ENCODE measurements at places on chromosomes 5 and 9. TPM values are rescaled to one million over a fixed set of nuclear protein-coding genes. Genes with fewer than 3 reads are reported as not detected.
A peak's percentile ranks its signal among the peaks of the same experiment; 100 is the strongest.

The OGN gene
- total RNA-seq, result 0.88 TPM

The ZDHHC21 gene
- total RNA-seq, result 10.6 TPM

The VPS13A gene
- total RNA-seq, result 60.4 TPM

The VAV2 gene
- total RNA-seq, result 8.0 TPM

The SLC46A2 gene
- under 0.01 TPM for total RNA-seq

The BHMT gene
- not detected for total RNA-seq

The MEIKIN gene
- not detected for total RNA-seq

The CEMIP2 gene
- 66.2 TPM for total RNA-seq

The MYOT gene
- not detected for total RNA-seq

The PRDM9 gene
- total RNA-seq, result not detected

The SPIN1 gene
- total RNA-seq, result 162 TPM

The HMCN2 gene
- total RNA-seq, result under 0.01 TPM

The TRIM36 gene
- 0.36 TPM for total RNA-seq

GRCh38 chr5:74301576-74301975, 339.0 kb downstream of the ENC1 start:
- H3K27me3 ChIP-seq, result no peaks in the 10 kb centered on the region
- H3K4me1 ChIP-seq, result no peaks in the 10 kb centered on the region
- no peak overlapping the region for H3K27ac ChIP-seq
- no peak overlapping the region for H3K4me3 ChIP-seq

DNA sequence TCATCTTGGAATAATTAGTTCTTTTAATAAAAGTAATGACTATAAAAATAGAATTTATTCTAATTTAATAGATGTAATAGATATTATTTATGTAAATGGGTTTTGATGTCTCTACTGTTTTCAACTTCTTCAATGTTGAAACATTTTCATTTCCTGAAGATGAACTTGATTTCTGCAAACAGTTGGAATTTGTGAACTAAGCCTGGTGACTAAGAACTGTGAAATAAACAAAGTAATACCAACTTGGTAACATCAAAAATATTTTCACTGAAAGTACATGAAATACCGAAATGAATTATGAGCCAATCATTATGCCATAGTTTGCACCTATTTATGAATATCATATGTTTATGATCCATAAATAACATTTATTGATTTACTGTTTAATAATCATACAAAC, 143.8 kb upstream of the FGF10 start:
- H3K27me3 ChIP-seq, result no peaks in the 10 kb centered on the region
- no peaks in the 10 kb centered on the region for H3K4me1 ChIP-seq
- no peak overlapping the region for H3K4me3 ChIP-seq
- H3K27ac ChIP-seq, result no peak overlapping the region
- no peak for DNase-seq
- H3K36me3 ChIP-seq, result no peaks in the 10 kb centered on the region

DNA sequence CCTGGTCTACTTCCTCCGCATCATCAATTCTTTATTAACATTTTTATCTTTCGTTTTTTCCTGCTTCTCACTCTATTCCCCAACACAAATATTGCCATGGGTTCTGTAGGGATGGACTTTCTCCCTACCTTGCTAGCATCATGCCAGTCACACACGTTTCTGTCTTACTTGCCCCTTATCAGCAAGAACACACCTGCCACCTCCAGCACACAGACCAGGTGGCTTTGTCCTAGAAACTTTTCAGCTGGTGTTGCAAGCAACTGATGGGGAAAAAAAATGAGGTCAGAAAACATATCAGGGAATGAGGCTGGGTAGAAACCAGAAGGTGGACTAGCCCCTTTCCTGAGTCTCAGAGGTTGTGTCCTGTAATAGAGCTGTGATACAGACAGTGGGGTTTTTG, 5.8 kb downstream of the SH3RF2 start:
- DNase-seq, result no peak
- H3K4me3 ChIP-seq, result no peak overlapping the region
- H3K36me3 ChIP-seq, result no peaks in the 10 kb centered on the region
- no peak overlapping the region for H3K27ac ChIP-seq
- peaks cover 41% of the 10 kb centered on the region for H3K4me1 ChIP-seq

- no peak overlapping the region for H3K4me3 ChIP-seq
- no peaks in the 10 kb centered on the region for H3K4me1 ChIP-seq
- no peak overlapping the region for H3K27ac ChIP-seq
- peaks cover 50% of the 10 kb centered on the region for H3K36me3 ChIP-seq
- DNase-seq, result no peak
- no peaks in the 10 kb centered on the region for H3K27me3 ChIP-seq
Measured at GRCh38 chr9:129863059-129863690, 27.9 kb downstream of the USP20 start.

DNA sequence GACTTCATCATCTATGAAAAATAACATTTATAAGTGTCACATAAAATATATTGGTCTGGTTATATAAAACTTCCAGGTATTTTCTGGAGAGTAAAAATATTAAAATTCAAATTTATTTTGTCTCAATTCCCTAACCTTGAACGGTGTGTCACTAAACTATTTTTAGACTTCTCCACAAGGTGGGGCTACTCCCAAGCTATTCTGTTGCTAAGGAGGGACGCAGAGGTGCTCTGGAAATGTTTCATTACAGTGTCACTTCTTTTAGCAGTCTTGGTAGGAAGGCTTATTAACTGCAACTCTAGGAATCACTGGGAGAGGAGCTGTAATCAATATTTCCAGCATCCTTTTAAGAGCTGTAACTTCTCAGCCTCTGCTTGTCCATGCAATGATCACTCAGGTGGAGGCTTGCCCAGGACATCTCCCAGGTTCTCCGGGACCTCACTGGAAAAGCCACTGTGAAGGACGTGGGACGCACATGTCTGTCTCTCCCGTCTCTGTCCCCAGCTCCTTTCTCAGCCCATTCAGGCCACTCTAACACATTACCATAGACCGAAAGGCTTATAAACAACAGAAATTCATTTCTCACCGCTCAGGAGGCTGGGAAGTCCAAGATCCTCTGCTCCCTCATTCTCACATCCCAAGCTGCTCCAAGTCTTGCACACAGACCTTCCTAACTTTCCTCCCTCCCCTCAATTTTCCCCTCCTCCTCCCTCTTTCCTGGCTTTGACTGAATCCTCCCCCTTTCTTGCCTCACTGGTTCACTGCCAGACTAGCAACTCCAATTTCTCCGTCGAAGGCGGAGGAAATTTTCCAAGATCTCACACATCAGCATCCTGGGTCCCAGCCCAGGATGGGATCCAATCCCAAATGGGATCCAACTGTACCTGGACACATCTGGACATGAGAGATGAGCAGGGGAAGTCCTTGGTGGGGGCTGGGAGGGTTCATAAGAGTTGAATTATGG, 32.7 kb upstream of the DNAH5 start:
- H3K4me3 ChIP-seq, result no peak overlapping the region
- no peak overlapping the region for H3K27ac ChIP-seq
- H3K4me1 ChIP-seq, result peaks cover 3% of the 10 kb centered on the region
- DNase-seq, result peak; percentile 76

GRCh38 chr5:175640106-175640775, 17.6 kb upstream of the HRH2 start:
- DNase-seq, result no peak
- H3K4me1 ChIP-seq, result no peaks in the 10 kb centered on the region
- H3K36me3 ChIP-seq, result no peaks in the 10 kb centered on the region

DNA sequence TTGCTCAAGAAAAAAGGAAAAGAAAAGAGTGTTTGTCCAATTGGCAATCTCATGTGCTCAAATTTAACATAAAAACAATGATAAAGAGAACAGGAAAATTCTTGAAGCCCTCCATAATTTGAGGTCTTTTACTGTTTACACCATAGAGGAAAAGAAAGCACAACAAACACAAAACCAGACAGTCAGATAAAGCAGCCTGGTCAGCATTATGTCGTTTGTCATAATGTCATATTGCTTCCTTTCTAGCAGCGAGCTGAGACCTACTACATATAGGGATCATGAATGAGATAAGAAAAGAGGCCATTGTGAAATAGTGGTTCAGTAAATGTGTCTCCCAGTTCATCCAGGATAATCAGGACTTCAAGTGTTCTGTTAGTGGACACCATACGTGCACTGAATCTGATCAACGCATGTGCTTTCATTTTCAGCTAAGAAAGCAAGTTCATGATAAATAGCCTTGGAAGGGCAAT, 64.7 kb upstream of the SELENOP start:
- H3K4me3 ChIP-seq, result peak overlapping the region; percentile 61
- H3K27ac ChIP-seq, result no peak overlapping the region
- no peak for DNase-seq
- H3K36me3 ChIP-seq, result no peaks in the 10 kb centered on the region
- peaks cover 5% of the 10 kb centered on the region for H3K4me1 ChIP-seq

DNA sequence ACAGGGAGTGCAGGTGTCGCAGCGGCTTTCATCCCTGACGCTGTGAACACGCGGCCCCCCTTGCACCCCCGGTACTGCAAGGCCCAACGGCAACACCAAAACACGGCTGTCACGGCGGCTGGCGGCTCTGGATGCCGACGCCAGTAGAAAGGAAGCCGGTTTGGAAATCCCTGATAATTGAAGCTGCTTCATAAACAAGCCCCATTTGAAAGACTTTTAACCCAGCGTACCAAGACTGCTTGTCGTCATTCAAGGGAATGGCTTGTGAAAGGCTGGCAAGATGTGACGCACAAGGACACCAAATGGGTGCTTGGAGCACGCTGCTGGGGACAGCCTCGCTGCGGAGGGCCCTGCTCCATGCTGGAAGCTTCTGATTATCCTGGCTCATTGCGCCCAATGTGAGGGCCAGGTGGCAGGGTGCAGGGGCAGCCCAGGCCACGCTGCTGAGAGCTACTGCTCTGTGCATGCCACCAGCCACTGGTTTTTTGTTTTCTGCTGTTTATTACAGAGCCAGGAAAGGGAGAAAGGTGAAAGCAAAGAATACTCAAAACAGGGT, 63.1 kb downstream of the GTF3C4 start:
- no peaks in the 10 kb centered on the region for H3K36me3 ChIP-seq
- no peak overlapping the region for H3K27ac ChIP-seq
- no peak overlapping the region for H3K4me3 ChIP-seq
- DNase-seq, result no peak

DNA sequence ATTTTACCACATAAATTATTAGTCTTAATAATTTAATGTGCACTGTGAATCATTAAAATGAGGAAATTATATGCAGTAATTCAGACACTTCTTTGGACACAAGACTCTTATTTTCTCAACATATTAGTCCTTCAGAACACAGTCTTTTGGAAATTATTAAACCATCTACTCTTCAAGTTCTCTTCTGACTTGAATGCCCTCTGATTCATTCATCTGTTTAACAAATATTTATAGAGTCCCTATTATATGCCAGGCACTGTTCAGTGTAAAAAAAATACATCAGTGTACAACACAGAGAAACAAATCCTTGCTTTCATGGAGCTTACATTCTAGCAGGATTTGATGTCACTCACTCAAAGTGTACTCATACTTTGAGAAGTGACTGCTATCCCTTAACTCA, 163.4 kb upstream of the IL12B start:
- H3K27me3 ChIP-seq, result peaks cover 7% of the 10 kb centered on the region
- no peaks in the 10 kb centered on the region for H3K36me3 ChIP-seq
- H3K27ac ChIP-seq, result no peak overlapping the region
- H3K4me3 ChIP-seq, result no peak overlapping the region
- no peaks in the 10 kb centered on the region for H3K4me1 ChIP-seq
- DNase-seq, result no peak

DNA sequence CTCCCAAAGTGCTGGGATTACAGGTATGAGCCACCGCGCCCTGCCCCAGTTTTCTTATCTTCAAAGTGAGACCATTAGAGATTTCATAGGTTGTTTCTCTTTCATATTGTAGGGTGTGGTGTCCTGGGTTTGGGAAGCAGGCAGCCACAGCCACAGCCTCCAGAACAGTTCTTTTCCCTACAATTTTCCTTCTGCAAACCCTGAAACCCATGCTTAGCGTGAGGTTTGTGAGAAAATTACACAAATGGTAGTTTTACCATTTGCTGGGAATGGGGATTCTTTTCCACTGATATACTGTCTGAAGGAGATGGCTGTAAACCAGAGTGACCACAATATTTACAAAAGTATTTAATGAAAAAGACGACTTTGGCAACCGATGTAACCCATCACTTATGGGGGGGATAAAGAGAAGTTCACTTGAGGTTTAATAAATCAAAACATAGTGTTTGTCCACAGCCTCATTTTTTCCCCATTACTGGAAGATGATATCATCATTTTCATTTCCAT, 26.7 kb upstream of the ECM2 start:
- H3K4me3 ChIP-seq, result no peak overlapping the region
- H3K27me3 ChIP-seq, result no peaks in the 10 kb centered on the region
- H3K36me3 ChIP-seq, result no peaks in the 10 kb centered on the region
- peaks cover 26% of the 10 kb centered on the region for H3K4me1 ChIP-seq
- DNase-seq, result no peak
- no peak overlapping the region for H3K27ac ChIP-seq

DNA sequence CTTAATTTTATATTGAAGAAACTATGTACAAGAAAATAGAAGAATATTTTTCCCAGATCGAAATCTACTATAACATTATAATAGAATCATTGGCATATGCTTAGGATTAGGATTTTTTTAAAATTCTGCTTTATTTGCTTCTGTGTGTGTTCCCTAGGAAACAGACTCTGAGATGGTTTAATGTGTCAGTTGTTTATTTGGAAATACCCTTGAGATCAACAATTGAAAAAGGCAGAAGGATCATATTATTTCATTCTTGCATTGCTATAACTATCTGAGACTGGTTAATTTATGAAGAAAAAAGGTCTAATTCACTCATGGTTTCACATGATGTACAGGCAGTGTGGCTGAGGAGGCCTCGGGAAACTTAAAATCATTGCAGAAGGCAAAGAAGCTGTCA, 622.6 kb downstream of the PRR16 start:
- no peak overlapping the region for H3K4me3 ChIP-seq
- H3K27ac ChIP-seq, result no peak overlapping the region
- no peaks in the 10 kb centered on the region for H3K36me3 ChIP-seq
- DNase-seq, result no peak
- no peaks in the 10 kb centered on the region for H3K27me3 ChIP-seq

- H3K27ac ChIP-seq, result peak overlapping the region; percentile 31
- peaks cover 20% of the 10 kb centered on the region for H3K4me1 ChIP-seq
- H3K36me3 ChIP-seq, result no peaks in the 10 kb centered on the region
- no peaks in the 10 kb centered on the region for H3K27me3 ChIP-seq
Measured at GRCh38 chr5:111775224-111775623, 18.2 kb upstream of the NREP start.

DNA sequence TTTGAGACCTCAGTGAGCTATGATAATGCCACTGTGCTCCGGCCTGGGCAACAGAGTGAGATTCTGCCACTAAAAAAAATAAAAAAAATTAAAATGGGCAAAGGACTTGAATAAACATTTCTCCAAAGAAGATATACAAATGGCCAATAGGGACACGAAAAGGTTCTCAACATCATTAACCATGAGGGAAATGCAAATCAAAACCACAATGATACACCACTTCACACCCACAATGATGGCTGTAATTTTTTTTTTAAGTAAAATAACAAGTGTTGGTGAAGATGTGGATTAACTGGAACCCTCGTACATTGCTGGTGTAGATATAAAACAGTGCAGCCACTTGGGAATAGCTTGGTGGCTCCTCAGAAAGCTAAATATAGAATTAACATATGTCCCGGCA, 68.0 kb downstream of the SIL1 start:
- peaks cover 9% of the 10 kb centered on the region for H3K36me3 ChIP-seq
- H3K4me1 ChIP-seq, result peaks cover 12% of the 10 kb centered on the region
- no peak for DNase-seq
- H3K4me3 ChIP-seq, result no peak overlapping the region
- H3K27me3 ChIP-seq, result no peaks in the 10 kb centered on the region
